Activated T-cell treated with anti-CD3 and anti-CD28 coated beads for 4 hours (primary cell): ENCODE measurements at places on chromosomes 6 and 20.

- DNase-seq, result no peak
These were observed at the start of gene BTBD3 for GRCh38 chr20:11917663-11918062. BTBD3 (plus strand) TSS chr20:11917893; CDS start chr20:11918276, 383 bp downstream.

- no peak for DNase-seq
These were observed 83.7 kb upstream of the ARMC2 start for GRCh38 chr6:108764580-108764950.

DNA sequence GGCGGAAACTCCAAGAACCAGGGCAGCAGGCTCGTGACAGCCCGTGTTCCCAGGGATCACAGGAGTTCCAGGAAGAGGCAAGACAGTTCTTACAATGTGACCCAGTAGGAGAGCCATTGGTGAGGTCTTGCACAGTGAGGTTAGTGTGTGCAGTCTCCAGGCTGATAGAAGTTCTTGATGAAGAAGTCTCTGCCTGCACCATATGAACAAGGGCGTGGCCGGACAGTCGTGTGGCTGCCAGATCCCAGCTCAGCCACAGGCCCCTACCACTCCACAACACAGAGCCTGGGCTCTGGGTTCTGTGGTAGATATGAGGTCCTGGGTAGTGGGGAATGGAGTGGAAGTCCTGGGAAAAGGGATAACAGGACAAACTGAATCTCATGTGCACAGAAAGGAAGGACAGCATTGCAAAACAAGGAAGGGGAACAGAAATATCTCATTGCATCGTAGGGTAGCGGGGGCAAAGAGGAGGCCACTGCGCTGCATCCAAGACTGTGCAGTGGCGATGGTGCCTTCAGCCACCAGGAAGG lies 65.2 kb downstream of the STX11 start:
- no peak for DNase-seq

DNA sequence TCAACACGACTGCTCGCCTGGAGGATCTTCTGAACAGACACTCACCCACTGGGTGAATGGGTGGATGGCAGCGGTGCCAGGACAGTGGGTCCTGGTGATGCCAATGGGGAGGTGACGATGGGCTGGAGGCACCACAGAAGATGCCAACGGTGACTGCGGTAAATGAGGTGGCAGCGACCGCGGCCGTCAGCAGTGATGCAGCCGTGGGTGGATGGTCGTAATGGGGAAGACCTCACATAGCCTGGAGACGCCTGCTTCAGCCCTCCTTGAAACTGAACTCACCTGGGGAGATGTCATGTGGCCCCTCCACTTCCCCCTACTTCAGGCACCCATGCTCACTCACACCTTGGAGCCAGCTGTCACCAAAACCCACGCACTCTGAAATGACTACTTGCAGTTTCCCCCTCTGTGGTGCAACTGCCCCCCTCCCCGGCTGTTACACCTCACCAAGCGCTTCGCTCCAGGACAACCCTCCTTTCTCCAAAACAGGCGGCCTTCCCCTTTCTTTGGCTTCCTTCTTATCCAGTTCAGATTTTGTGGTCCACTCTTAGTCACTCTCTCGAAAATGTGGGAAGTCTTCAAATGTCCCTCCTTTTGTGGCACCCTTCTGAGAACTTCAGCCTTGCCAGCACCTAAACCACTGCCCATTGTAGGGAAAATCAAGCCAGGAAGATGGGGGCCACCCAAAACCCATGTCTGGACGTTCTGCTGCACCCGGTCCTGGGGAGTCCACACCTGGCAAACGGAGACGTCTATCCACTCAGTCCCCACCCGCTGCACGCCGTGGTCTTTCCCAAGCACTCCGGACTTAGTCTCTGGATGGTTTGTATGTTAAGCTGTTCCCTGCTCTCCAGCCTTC lies 10.4 kb upstream of the ABHD16B start:
- no peak for DNase-seq

DNA sequence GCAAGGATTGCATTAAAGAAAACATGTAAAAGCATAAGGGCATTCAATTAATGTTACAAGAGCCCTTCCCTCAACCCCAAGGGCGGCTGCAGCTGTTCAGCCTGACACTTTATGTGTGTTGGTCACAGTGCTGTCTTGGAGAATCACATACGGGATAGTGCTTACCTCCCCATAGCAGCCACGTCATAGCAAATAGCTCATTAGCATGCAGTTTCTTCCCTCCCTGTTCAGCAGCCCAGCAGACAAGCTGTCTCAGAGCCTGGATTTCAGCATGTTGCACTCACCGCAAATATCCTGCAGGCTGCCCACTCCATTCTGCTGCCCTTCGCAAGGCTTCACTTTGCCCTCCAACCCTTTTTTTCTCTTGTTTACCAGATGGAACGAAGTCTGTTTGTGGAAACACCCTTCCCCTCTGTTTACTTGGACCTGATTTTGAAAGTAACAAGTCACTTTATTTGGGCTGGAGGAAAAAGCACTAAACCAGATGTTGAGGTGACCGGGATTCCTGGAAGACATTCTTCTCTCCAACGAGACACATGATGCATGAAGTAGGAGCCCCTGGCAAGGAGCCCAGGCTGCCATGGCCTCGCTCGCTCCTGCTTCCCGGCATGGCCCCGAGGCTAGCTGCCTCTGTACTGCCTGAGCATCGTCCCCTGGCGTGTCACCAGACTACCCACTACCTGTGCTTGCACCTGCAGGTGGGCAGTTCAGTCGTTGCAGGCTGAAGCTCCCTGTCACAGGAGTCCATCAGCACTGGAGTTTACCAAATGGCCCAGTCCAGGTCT lies 151.6 kb upstream of the GMDS start:
- no peak for DNase-seq

DNA sequence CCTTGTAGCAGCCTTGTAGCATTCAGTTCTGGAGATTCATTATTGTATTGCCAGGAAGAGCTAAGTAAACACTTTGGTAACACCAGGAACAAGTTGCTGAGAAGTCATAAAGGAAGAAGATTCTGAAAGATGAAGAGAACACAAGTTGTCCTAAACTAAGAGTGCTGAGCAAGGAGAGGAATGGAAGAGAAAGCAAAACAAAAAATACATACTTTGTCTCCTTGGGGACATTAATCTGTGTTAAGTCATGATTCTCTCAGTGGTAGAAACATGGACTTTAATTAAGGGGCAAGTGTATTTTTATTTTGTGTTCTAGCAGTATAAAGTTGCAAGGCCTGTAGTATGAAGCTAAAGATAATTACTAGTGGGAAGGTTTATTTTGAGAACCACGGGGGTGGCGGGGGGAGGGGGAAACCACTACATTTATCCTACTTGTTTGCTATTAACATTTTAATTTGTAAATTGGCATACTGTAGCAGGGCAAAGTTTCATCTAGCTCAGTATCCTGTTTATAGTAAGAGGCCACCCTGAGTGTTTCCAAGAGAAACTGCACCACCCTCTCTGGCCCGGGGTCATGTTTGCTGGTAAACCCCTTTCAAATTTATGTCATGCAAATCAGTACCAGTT lies 463.0 kb downstream of the CDKAL1 start:
- DNase-seq, result no peak

DNA sequence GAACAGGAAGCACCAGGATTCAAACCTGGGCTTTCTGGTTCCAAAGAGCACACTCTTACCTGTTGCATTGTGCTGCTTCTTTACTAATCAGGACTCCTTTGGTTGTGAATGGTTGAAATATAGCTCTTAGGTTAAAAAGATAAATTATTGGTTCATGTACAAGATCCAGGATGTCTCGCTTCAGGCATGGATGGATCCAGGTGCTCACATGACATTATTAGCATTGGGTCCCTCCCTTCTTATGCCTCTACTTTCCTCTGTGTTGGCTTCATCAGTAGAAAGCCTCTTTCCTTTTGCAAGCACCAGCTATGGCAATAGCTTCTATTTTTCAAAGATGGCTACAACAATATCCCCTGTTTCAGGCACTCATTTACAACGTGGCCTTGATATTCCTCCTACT lies 217.7 kb upstream of the SULF2 start:
- no peak for DNase-seq
